ENCODE measurements at places on chromosomes 4 and X.

DNA sequence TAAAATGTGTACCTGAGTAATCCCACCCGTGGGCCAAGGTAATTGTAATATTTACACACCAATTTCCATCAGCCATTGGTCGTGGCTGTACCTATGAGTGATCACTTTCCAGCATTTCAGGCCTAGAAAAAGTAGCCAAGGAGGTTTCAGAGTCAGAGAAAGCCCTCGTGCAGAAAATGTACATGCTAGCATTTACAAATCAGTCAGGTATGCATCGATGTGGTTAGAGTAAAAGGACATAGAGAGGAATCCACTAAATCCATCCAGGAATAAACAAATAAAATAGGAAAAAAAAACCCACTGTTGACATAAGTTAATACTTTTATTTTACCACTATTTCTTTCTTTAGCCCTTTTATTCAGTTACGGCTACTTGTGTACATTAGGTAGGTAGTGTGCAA, 256.8 kb downstream of the TRIML1 start:
- no peak for DNase-seq

GRCh38 chrX:16994736-16995135, 48.3 kb downstream of the REPS2 start:
- no peak for DNase-seq

- DNase-seq: no peak
Observed at GRCh38 chr4:123450393-123450792, 53.8 kb downstream of the SPRY1 start.

- DNase-seq: no peak
Observed at GRCh38 chr4:147828331-147828905, 96.5 kb downstream of the ARHGAP10 start.

DNA sequence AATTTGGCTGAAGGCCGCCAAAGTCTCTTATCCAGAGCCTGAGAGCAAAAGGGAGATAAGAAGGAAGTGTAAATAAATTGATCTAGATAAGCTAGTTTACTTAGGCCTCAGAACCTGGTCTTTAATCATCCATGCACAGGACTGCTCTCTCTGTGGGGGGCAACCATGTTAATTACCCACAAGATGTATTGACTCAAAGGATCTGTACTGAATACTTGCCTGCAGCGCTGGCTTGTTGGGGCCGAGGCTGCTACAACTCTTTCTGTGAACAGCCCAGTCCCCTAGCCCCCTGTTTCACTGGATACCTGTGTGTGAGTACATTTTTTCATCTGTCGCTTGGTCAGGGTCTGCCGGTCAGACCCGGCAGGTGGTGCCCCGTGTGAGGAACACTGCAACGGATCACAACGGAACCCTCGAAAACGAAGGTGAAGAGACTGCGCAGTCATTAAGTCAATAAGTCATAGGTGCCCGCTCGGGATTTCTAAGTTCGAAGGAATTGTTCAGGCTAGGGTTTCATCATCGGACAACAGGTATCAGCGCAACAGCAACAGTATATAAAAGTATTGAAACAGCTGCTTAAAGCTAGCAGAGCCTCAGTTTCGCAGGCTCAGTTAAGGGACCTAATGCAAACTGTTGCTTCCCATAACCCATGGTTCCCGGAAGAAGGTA, 8.3 kb downstream of the MAGEA11 start:
- no peak for DNase-seq

GRCh38 chrX:42229533-42229932, 306.2 kb upstream of the CASK start:
- DNase-seq: no peak

All from CD4-positive, alpha-beta T cell treated with Interleukin-17A for 4 hours (primary cell).